ENCODE measurements at places on chromosomes 3 and 15.

DNA sequence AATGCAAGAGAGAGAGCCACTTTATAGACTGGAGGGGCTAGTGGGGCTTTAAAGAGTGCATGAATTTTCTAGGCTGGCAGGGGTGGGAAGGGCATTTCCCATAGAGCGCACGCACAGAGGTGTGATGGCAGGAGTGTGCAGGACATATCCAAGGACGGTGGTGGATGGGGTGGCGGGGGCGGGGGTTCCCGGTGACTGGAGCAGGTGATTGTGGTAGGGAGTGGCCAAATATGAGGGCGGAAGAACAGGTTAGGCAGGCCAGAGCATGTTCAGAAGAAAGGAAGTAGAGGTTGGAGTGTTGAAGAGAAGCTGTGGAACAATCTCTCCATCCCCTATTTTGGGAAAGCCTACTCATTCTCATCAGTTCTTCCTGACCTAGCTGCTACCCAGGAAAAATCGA is 18.1 kb downstream of the FAM81A start:
- no peak for DNase-seq

GRCh38 chr3:39414421-39414907 is 7.9 kb downstream of the RPSA start:
- no peak for DNase-seq

- DNase-seq = peak; percentile 24
These were observed at the start of gene CMSS1 for GRCh38 chr3:99817437-99818240. Gene CMSS1, plus strand, starts transcription at chr3:99817862.

- DNase-seq = no peak
These were observed 137.4 kb upstream of the UMPS start for GRCh38 chr3:124592658-124593441.

- DNase-seq = no peak
These were observed 8.5 kb downstream of the TRAT1 start for GRCh38 chr3:108830991-108831614.

GRCh38 chr15:94621736-94622135 is 390.4 kb downstream of the MCTP2 start:
- DNase-seq = no peak

DNA sequence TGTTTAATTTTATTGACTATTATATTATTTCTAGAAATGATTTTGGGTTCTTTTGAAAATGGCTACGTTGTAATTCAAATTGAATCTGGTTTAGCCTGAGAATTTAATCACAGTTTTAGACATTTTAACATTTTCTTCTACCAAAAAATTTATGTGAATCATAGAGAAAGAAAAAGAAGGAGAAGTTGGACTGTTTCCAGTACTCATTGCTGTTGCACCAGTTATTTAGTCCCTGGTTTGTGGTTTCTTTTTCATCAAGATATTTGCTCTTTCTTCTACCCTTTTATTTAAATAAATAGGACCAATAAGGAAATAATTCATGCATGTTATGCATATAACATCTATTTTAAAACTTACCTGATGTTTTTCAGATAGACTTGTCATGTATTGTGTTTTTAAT is 1337.1 kb downstream of the ROBO1 start:
- DNase-seq = no peak

- no peak for DNase-seq
These were observed 61.6 kb upstream of the CTNNB1 start for GRCh38 chr3:41137686-41138111.

DNA sequence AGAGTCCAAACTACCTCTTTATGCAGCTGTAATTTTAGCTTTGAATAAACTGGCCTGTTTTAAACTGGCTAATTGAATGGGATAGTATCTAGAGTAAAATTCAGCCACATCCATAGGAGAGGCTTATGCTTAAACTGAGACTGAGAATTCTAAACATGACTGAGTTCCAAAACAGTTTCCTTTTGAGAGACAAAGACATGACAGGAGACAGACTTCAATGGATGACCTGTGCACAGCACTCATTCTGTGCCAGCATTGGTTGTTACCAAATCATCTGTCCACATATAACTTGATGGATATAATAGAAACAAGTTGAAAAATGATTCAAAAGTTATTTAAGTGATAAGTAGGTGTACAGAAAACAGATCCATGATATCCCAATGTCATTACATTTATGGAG is 20.9 kb downstream of the IL12A start:
- DNase-seq = no peak

DNA sequence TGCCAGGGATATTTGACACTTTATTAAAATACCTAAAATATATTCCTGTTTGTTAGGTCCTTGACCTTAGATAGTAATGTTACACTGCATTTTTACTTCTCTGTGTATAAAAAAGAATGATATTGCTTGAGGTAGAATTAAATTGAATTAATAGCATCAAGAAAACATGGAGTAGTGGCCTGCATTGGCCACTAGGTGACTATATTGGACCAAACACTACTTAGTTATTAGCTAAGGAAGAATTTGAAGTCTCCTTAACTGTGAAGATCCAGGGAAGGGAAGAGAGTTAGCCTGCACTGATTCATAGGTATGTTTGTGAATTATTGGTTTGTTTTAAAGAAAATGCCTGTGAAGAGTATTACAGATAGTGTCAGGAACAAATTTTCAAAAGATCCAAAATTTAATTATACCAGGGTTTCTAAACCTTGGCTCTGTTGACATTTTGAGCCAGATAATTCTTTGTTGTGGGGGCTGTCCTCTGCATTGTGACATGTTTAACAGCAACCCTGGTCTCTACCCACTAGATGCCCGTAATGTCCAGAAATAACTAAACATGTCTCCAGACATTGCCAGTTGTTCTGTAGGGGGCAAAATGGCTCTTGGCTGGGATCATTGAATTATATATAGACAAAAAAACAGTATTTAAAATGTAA is 103.6 kb upstream of the THSD4 start:
- DNase-seq = no peak

- DNase-seq = no peak
These were observed 116.4 kb upstream of the ARHGEF3 start for GRCh38 chr3:56918111-56918568.

DNA sequence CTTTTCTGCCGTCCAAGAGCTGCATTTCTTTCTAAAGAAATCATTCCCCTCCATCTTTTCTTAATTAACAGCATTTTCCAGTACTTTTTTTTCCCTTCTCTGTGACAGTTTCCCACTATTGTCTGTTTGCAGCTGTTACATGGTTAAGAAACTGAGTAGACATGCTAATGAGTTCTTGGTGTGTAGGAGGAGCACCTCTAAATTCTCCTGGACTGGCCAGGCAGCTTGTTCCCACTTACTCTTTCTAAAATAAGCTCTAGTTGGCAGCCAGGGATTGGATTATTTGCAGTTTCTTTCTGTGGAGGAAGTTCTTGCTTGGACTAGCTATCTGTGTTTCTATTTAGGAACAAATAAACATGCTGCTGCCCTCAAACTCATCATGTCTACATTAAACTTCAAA is 235.1 kb upstream of the GAP43 start:
- DNase-seq = no peak

DNA sequence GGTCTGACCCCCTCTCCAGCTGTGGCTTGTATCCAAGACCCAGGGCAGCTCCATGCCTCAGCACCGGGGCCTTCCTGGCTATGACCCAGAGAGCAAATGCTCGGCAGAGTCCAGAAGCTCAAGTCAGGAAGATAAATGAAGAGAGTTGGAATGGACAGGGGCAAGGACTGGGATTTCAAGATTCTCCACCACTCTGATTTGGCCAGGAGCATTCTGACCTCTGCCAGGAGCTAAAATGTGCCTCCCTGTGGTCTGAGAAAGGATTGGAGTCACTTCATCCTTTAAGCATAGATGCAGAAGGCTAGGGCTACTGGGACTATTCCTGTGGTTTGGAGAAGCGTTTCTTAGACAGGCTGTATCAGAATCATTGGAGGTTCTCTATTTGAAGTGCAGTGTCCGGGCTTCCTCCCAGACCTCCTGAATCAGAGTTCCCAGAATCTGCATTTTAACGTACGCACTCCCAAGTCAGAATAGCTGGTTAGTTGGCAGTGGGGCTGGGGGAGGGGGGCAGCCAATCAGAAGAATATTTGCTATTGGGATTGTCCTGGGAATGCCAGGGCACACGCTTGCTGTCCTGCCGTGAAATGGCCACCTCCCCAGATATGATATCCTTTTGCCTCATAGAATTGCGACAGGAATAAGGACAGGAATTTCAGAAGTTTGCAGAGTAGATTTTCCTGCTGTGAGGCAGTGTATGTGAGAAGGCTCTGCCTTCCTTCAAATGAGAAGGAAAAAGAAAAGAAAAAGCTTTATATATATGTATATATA is 57.4 kb downstream of the HRH1 start:
- no peak for DNase-seq

DNA sequence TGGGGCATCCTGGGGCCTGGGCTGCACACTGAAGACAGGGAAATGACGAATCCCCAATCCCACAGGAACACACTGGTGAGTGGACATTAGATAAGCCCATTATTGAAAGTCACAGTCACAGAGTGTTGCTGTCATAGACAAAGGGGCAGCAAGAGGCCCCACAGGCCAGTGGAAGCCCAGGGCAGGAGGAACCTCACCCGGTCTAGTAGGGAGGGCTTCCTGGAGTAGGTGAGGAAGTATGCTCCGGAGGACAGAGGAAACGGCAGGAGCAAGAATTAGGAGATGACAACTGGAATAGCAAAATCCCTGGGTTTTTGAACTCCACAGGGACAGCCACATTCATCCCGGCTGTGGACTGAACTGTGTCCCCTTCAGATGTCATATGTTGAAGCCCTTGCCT is 101.2 kb downstream of the TPRA1 start:
- no peak for DNase-seq

DNA sequence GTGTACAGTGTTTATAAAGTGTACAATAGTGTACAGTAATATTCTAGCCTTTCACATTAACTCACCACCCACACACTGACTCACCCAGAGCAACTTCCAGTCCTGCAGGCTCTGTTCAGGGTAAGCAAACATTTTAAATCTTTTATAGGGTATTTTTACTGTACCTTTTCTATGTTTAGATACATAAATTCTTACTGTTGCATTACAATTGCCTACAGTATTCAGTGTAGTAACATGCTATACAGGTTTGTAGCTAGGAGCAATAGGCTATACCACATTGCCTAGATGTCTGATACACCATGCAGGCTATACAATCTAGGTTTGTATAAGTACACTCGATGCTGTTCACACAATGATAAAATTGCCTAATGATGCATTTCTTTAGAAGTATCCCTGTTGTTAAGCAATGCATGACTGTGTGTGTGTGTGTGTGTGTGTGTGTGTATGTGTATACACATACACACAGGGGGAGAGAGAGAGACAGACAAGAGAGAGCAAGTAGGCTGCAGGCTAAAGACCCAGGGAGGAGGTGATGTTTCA is 72.5 kb upstream of the PRR23C start:
- no peak for DNase-seq

- no peak for DNase-seq
These were observed 63.4 kb upstream of the CPB1 start for GRCh38 chr3:148763986-148764935.

DNA sequence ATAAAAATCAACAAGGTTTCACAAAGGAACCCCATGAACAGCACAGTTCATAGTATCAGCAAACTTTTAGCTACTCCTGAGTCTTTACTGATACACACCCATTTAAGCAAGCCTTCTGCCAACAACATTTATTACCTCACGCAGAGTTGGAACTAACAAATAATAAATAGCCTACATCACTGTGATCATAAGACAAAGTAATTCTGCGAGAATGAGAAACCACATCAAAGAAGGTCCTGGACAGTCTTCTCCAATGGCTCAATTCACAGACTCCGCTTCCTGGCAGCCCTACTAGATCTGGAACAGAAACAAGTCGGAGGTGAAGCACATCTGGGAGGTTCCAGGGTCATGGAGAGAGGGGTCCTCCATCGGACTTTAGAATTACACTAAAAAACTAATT is 37.0 kb downstream of the LDHAL6B start:
- no peak for DNase-seq

GRCh38 chr15:82129761-82130160 is 83.9 kb upstream of the MEX3B start:
- no peak for DNase-seq

DNA sequence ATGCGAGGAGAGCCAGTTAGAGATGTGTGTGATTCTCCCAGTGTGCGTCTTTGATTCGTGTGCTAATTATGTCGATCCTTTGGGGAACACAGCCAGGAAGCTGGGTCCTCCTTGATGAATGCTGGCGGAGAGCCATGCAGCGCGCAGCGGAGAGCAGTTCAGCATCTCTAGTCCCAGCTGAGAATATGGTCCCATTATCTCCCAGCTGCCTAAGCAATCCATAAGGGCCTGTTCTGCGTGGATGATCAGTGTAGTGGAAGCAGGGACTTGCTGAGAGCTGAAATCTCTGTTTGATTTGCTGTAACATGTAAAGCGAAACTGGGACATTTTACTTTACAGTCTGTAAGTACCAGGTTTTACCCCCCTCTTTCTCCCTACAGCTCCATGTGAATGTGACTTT is 412.7 kb downstream of the CNTN4 start:
- no peak for DNase-seq

DNA sequence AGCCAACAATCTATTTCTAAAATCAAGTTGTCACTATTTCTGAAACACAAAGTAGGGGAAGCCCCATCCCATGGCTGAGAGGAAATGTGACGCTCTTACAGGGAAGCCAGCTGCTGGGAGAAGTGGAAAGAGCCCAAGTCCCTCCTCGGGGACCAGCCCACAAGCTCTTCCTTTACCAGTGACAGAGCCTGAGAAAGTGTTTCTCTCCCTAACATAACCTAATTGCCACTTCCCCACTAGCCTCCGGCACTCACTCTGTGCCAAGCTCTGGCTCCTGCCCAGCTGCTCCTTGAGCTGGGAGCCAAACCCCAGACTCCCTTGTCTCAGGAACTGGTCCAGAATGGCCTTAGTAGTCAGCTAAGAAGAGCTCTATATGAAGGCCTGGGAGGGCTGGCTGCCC is 42.9 kb downstream of the TNFAIP8L3 start:
- DNase-seq = no peak

DNA sequence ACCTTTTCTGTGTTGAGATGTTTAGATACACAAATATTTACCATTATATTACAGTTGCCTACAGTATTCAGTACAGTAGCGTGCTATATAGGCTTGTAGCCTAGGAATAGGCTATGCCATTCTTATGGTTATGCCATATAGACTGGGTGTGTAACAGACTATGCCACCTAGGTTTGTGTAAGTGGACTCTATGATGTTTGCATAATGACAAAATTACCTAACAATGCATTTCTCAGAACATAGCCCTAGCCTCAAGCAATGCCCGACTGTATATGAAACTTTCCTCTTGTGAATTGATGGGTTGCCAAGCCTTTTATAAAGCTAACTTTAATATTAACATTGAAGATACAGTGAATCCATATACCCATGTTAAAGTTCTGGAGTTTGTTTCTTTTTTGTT is 10.3 kb upstream of the PHLDB2 start:
- DNase-seq = no peak

GRCh38 chr15:23441204-23441603 is 5.8 kb downstream of the GOLGA6L2 start:
- no peak for DNase-seq

DNA sequence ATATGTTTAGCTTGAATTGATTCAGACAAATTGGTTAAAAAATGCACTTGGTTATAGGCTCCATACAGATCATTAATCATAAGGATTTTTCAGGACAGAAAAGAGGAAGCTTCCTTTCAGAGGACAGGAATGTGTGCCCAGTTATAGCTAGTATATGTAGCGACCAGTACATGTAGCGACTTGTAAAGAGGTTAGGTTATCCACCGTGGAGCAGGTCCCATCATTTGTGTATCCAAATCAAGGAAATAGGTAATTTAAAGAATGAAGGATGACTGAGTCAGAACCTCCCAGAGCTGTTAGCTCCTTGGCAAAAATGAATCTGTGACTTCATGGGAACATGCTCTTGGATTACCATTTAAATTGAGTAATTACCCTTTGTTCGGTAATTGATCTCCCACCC is 15.8 kb upstream of the P2RY12 start:
- no peak for DNase-seq

GRCh38 chr15:68599560-68600071 is 20.8 kb downstream of the CORO2B start:
- DNase-seq = no peak
